ENCODE measurements at places on chromosomes 7 and 10.

- no peak for DNase-seq
Observed at GRCh38 chr7:139918480-139918879, 89.4 kb downstream of the TBXAS1 start.

GRCh38 chr10:131162211-131162610, 149.3 kb downstream of the TCERG1L start:
- DNase-seq: no peak

- DNase-seq: no peak
Observed at GRCh38 chr10:59905066-59905730, 1.2 kb downstream of the CCDC6 start.

GRCh38 chr7:88546808-88547207, 212.7 kb upstream of the ZNF804B start:
- DNase-seq: no peak

- peak; percentile 40 for DNase-seq
Observed at GRCh38 chr10:77456414-77456813, 181.2 kb downstream of the KCNMA1 start.

DNA sequence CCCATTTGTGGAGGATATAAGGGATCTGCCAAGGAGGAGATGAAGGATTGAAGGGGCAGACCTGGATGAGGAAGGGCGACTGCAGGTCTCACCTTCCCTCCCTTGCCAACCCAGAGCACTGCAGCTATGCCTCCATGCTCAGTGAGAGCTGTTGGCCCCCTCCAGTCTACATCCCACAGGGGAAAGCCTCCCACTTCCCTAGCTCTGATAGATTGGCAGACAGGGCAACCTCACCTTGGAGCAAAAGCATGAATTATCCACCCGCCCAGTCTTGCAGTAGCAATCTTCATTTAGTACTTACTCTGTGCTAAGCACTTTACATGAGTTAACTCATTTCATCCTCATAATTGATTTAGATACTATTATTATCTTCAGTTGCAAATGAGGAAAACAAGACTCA, 70.4 kb upstream of the SMNDC1 start:
- DNase-seq: no peak

GRCh38 chr10:46236941-46237681, 49.7 kb upstream of the ANTXRL start:
- no peak for DNase-seq

DNA sequence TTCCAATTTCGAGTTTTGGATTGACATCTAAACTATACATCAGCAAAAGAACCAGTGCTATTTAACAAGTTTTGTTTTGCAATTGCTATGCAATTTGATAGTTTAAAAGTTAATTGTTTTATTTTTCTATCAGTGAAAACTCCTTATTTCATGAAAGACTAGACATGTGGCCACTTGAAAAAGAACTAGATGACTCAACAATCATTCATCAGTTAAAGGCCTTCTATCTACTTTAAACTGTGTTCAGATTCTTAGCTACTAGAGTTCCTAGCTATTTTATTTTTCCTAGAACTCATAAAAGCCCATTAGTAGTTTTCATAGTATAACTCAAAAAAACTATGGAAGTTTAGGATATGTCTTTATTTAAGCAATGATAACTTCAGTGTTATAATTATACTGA, 104.6 kb upstream of the LSM8 start:
- DNase-seq: no peak

DNA sequence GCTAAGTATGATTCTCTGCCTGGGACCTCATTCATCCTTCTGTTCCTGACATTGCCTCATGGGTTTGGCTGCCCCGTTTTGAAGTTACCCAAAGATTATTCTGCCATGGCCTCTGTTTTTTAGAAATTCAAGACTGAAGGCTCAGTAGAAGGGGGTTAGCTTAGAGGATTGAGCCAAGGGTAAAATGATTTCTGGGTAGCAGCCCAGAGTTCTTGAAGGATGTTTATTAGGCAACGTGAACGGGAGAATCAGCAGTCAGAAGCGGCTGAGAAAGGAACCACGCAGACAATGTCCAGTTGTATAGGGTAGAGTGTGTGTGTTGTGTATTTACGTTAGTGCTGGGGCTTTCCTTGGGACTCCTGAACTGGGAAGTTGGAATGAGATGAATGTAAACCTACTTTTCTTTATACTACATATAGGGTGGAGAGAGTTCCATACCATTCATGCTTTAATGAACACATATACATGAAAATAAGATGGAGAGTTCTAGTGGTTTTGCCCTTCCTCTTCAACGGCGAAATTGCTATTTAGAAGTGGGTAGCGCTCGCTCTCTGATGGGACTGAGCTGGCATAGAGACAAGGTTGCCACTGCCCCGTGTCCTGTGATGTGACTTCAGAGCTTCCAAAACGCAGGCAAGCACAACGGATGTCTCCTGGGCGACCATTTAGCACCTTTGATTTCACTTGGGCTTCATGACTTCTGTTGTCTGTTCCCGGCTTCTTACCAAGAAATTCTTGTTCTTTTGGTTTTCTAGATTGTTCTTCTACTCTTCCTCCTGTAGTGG, 35.0 kb upstream of the IL15RA start:
- no peak for DNase-seq

DNA sequence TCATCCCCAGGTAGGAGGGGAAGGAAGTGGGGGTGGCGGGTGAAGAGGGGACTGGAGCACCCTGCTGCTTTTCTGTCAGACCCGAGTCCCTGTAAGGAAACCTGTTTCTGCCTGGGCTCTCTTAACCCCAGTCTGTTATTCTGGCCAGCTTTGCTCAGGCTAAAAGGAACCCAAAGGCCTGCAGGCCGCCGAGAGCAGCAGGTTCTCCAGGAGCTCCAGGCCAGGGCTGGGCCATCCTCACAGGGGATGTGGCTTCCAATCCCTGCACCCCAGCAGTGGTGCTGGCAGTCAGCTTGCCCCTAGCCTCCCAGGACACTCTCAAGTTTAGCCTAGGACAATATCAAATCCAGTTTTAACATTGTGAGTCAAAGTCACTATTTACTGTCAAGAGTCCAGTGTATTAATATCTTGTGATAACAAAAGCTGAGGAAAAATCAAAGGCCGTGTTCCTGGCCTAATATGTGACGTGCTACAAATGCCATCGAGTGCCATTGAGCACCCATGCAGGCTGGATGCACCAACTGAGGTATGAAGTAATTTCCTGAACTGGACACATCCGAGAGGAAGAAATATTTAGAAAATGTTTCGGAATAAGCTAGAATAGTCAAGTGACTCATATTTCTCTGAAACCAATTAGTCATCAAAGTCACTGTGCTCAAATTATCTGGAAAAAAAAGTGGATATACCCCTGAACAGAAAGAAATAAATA, 7.0 kb downstream of the PKD1L1 start:
- DNase-seq: no peak

- DNase-seq: no peak
Observed at GRCh38 chr7:133528796-133529195, 275.9 kb downstream of the EXOC4 start.

GRCh38 chr10:80647173-80647833, 109.6 kb downstream of the SH2D4B start:
- no peak for DNase-seq

Measured in NCI-H1417 treated with DMSO at 0.1 percent for 48 hours (cell line).